ENCODE measurements at places on chromosomes 16 and 17.

GRCh38 chr17:73679476-73679875, 35.2 kb upstream of the SDK2 start:
- DNase-seq = no peak

DNA sequence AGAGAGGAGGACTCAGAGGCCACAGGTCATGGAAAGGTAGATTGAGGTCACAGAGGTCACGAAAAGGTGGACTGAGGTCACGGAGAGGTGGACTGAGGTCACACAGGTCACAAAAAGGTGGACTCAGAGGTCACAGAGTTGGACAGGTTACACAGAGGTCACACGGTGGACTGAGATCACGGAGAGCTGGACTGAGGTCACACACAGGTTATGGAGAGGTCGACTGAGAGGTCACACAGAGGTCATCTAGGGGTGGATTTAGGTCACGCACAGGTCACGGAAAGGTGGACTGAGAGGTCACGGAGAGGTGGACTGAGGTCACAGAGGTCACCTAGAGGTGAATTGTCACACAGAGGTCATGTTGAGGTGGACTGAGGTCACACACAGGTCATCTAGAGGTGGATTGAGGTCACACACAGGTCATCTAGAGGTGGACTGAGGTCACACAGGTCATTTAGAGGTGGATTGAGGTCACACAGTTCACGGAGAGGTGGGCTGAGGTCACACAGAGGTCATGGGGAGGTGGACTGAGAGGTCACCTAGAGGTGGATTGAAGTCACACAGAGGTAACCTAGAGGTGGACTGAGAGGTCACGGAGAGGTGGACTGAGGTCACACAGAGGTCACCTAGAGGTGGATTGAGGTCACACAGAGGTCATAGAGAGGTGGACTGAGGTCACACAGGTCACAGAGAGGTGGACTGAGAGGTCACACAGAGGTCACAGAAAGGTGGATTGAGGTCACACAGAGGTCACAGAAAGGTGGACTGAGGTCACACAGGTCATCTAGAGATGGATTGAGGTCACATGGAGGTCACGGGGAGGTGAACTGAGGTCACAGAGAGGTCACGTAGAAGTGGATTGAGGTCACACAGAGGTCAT, 26.7 kb upstream of the JPT2 start:
- DNase-seq = no peak

- DNase-seq = no peak
Observed at GRCh38 chr16:73058616-73059409, 10.9 kb upstream of the ZFHX3 start.

DNA sequence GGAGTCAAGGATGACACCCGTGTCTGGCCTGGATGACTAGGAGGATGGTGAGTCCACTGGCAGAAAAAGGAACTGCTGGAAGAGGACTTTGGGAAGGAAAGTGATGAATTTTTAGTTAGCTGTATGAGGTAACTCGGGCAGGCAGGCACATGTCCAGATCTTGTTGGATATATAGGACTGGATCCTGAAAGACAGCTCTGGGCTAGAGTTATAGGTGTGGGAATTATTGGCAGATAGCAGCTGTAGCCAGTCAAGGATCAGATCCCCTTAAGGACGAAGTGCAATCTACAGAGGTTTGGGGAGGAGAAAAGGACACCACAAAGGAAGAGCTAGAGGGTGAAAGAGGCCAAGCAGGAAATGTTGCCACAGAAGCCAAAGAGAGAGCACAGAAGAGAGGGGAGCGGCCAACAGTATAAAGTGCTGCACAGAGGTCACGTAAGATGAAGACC, 10.1 kb downstream of the CYB5D1 start:
- DNase-seq = no peak

DNA sequence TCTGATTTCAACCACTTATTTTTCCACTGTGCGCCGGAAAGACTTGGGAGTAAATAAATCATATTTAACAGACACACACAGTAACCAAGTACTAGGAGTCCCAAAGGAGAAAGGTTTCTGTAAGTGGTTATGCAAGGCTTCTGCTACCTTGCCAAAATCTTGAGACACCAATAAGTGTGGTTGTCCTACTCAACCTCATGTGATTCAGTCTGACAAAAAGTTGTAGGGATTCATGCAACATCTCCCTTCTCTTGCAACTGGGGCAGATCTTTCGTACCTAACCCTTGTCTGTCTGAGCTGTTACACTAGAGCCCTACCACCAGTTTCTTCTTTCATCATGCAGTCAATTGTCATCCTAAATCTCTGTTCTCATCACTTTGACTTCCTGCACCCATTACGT, 69.9 kb upstream of the NUDT7 start:
- no peak for DNase-seq

GRCh38 chr17:38748149-38748891, at the start of gene PCGF2:
PCGF2 (minus strand) TSS chr17:38748336; CDS start chr17:38740402, 7,934 bp downstream.
- peak; percentile 90 for DNase-seq

DNA sequence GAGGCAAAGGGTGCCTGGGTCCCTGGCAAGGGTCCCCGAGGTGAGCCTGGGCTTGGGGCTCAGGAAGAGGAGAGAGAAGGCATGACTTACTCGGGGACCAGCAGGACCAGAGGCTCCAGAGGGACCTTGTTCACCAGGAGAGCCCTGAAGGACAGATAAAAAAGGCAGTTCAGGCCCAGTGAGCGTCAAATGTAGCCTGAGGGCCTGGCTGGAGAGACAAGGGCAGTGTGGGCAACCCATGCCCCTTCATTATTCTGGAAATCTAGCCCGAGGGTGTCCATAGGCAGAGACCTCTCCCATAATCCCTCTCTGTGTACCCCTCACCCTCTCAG, 14.1 kb downstream of the COL1A1 start:
- no peak for DNase-seq

DNA sequence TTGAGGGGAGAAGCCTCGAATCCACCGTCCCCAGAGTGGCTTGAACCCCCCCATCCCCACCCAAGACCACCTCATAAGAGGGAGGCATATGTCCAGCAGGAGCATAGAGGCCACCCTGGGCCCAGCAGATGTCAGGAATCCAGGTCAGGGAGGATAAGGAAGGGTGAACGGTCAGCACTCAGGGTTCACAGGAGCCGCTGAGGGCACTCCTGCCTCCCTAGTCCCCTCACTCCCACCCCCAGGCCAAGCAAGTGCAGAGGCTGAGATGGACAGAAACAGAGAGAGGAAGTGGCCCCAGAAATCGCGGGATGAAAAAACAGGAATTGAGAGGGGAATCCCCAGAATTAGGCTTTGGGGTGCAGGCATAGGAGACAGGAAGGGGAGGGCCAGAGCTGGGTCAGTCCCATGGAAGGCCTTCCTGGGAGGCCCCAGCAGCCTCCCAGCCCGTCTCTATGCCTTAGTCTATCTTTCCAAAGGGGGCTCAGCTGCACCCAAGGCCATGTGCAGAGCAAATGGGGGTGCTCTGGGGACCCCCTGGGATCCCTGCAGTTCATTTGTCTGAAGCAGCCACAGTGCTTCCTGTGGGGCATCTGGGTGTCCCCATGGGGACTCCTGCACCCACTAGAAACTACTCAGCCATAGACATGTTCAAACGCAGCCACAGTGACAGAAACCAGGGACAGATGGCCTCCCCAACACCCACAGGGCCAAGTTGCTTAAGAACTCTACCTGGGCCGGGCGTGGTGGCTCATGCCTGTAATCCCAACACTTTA, 1.7 kb downstream of the CMTM3 start:
- no peak for DNase-seq

GRCh38 chr16:58502217-58502921, 2.4 kb downstream of the NDRG4 start:
- no peak for DNase-seq

DNA sequence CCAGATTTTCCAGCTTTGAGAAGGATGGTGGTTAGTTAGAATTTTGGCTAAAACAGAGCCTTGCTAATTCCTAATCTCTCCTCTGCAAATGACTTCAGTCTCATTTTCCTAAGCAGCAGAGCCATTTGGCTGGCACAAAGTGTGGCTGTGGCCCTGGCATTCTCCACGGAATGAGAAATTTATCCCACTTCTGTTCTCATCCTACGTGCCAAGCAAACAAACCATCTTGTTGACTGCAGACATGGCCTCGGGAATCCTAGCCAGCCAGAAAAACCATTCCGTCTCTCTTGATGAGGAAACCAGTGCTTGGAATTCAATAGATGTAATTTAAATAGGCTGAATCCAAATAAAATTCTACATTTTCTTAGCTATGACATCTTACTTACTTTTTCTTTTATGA, 34.1 kb upstream of the ELAC2 start:
- no peak for DNase-seq

- DNase-seq = no peak
Observed at GRCh38 chr16:56222474-56222997, 31.2 kb downstream of the GNAO1 start.

DNA sequence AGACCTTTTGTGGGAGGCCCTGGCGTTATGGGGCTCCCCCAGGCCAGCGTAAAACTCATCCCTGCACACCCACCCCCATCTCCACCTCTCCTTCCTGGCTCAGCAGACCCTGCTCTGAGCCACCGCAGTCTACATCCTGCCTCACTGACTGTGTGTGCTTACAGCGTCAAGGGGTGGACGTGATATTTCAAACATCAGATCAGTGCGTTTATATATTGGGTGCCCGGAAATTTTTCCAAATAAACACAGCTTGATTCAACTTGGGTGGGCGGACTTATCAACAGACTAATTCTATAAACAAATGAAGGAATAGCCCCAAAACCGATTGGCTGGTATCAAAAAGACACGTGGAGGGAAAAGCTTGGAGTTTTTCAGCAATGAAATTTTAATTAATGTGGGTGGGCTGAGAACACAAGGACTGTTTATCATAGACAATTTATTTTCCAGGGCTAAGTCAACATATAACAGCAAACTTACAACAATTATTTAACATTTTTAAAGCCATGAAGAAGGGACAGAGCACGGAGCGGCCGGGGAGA, at the start of gene FOXL1:
FOXL1 (plus strand) TSS at position 489 of the 539 bp plus-strand sequence. CDS start 175 bp downstream, outside the sequence.
- DNase-seq = no peak

DNA sequence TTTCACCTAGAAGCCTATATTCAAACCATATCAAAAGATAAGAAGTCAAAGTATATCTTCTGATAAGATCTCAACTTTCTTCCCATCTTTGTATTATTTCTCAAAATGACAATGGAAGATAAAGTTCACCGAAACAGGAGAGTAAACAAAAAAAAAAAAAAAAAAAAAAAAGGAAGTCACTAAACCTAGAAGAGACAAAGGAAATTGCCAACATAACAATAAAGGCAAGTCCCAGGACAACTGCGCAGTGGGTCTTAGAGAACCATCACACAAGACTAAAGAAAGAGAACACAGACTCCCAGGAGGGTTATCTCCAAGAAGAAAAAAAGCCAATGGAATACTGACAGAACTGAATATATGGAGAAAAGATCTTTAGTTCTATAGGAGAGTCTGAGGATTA, 65.7 kb downstream of the SMURF2 start:
- no peak for DNase-seq

GRCh38 chr17:67071595-67071994, 27.2 kb downstream of the CACNG1 start:
- DNase-seq = no peak

GRCh38 chr16:68563631-68564381, 24.7 kb downstream of the ZFP90 start:
- DNase-seq = no peak

- no peak for DNase-seq
Observed at GRCh38 chr17:77388384-77389306, 247.9 kb downstream of the SEC14L1 start.

GRCh38 chr17:35578929-35579432, 610 bp upstream of the PEX12 start:
- no peak for DNase-seq

Data from omental fat pad (tissue), 4 donors.